ENCODE measurements at places on chromosomes 7 and 10.

GRCh38 chr7:136526408-136527105, 341.9 kb upstream of the CHRM2 start:
- no peak for DNase-seq

DNA sequence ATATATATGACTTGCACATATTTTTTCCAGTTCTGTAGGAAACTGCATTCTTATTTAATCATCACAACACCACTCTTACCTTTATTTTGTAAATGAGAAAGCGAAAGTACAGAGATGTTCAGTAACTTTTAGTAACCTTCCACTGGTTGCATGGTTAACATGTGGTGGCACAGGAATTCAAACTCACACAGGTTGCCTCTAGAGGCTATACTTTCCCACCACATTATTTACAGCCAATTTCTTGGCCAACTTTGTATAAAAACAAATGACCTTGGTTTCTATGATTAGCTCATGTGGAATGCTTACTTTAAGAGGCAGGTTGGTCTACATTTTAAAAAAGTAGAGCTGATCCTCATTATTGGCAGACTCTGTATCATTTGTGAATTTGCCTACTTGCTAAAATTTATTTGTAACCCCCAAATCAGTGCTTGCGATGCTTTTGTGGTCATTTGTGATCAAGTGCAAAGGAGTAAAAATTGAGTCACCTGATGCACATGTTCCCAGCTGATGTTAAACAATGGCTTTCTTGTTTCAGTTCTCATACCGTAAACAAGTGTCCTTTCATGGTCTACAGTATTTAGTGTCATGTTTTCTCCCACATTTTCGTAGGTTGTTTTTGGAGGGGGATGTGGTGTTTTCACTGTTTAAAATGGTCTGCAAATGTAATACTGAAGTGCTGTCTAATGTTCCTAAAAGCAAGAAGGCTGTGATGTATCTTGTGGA, 14.8 kb downstream of the BBS9 start:
- no peak for DNase-seq

- DNase-seq = no peak
Observed at GRCh38 chr10:130105724-130106123, 4.9 kb downstream of the C10orf143 start.

DNA sequence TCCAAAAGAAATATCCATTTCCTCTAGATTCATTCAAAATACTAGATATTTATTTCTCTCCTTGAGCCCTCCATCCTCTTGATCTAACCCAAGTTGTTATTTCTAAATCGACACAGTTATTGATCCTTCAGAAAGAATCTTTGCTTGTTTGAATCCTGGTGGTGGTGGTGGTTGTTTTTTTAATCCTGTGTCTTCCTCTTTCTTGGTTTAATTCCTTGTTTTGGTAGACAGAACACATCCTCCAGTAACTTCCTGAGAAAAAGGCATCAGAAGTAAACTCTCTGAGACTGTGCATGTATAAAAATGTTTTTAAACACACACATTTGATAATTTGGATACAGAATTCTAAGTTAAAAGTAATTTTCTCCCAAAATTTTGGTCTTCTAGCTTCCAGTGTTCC, 49.9 kb downstream of the SIRT1 start:
- no peak for DNase-seq

DNA sequence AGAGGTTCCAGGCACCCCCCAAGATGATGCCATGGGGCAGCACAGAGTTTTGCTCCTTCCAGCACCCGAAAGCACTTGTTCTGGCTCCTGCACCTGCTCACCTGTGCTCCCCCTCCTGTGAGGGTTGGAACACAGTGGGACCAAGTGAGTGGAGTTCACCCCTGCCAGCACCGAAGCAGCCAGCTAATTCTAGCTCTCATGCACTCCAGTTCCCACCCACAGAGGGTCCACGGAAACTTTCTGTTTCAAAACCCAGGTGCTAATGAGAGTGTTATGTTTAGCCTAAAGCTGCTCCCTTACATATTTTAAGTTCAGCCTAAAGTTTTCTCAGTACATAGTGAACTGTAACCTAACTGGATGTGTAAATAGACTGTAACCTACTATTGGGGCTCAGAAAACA, 42.6 kb upstream of the SLC35G1 start:
- no peak for DNase-seq

GRCh38 chr7:50605059-50605458, 39.9 kb upstream of the DDC start:
- DNase-seq = no peak
